Trophoblast cell (in vitro differentiated cells and primary cell): ENCODE measurements at places on chromosomes 4 and X.

DNA sequence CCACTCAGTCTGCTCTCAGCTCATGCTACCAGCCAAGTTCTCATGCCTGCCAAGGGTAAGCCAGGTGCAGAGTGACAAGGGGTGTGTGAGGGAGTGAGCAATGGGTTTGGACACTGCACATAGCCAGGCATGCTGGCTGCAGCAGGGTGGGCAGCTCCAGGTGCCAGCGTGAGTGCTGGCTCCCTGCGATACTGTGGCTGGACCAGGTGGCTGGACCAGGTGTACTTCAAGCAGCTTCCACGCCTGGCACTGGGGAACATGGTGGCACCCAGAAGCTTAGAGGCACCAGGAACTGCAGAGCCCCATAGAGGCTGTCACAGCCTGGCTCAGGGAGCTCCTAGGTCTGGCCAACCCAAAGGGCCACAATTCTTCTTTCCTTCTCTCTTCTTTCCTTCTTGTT, 234.9 kb upstream of the GIMD1 start:
- DNase-seq: no peak

GRCh38 chrX:20427173-20427770, 160.6 kb upstream of the RPS6KA3 start:
- no peak for DNase-seq

DNA sequence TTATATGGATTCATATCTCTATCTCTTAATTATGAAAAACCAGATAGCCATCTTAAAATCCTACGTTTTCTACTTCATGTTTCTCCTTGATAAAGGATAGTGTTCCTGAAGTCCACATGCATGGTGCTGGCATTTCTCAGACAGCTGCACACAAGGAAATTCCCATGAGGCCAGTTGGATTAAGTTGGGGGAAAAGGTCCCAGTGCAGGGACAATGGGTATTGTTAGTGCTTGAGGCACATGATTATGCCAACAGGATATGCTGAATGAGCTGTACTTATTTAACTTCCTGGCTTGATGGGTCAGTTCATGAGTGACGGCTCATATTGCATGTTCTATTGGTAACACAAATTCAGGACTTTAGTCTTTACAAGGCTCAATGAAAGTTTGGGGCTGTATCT, 913.9 kb upstream of the NDST4 start:
- DNase-seq: no peak

DNA sequence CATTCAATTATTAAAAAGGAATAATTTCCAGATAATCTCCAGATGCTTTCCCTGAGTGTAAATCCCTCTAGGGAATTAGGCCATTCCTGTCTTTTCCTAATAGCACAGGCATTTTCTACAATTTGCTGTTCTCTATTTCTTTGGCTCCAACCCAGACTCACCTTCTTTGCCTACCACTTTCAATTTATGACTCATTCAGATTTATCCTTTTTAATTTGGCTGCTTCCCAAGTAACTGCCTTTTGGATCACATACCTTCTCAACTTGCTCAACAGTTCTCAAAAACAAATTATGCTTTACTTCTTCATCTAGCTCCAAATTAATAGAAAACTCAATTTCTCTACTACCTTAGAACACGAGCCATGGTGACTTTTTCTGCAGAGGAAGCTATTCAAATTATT, 1166.3 kb upstream of the PCDH7 start:
- DNase-seq: no peak

DNA sequence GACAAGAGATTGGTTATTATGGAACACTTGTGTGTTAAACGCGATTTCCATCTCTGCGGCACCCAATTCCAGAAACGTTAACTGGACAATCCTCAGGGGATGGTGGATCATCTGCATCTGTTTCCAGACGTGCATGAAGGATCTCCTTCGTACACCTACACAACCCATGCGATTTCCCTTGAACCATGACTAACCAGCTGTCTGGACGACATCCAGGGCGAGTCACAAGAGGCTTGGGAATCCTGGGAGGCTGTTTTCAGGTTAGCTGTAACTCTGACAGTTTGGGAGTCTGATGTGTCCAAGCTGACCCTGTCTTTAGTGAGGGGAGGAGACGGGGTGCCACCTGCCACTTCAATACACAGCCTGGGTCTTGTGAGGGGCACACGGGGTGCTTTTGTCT, 84.5 kb downstream of the GATB start:
- DNase-seq: no peak

DNA sequence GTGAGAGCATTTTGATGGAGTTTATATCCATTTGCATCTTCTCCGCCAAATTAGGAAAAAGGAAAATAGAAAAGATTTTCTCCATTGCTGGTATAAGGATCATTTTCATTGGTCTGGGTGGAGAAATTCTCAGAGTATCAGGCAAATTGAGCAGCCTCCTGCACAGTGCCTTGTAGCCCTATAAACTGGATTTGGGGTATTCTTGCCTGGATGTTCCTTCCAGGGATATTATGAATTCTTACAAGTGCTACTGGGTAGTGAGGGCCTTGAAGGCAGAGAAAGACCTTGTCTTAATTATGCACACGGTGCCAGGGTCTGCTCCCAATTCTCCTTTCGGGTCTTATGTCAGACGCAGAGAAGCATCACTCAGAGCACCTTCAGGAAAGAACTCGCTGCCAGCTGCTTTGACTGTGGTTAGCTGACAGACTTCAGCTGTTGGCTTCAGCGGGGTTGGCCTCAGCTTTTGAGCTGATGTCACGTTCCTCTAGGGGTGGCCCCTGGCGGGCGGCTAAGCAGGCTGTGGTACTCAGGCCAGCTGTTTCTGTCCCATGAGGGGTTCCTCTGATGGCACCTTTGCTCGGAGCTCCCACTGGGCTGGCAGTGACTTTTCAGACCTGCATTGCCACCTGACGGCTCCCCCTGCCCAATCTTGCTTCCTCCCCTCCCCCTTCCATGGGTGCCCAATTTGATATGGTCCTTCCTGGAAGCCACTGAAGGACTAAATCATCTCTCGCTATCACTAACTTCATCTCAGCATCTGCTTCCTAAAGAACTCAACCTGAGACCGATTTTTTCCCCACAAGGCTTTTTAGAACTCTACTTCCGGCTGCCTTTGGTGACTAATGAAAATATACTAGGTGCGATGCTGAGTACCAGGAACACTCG, 519.5 kb downstream of the BCOR start:
- DNase-seq: no peak

- DNase-seq: peak; percentile 74
Measured at GRCh38 chr4:77481856-77482255, 123.8 kb upstream of the CXCL13 start.

- DNase-seq: no peak
Measured at GRCh38 chr4:109121561-109121960, 180.9 kb downstream of the COL25A1 start.
